Neural crest cell (in vitro differentiated cells): ENCODE measurements at places on chromosomes 2 and 18. TPM values are rescaled to one million over a fixed set of nuclear protein-coding genes. Genes with fewer than 3 reads are reported as not detected.

GRCh38 chr2:217478831-217479455 lies 523.9 kb downstream of the TNS1 start:
- no peak for DNase-seq

- no peak for DNase-seq
Observed at GRCh38 chr2:63662028-63662804, 73.5 kb downstream of the MDH1 start.

DNA sequence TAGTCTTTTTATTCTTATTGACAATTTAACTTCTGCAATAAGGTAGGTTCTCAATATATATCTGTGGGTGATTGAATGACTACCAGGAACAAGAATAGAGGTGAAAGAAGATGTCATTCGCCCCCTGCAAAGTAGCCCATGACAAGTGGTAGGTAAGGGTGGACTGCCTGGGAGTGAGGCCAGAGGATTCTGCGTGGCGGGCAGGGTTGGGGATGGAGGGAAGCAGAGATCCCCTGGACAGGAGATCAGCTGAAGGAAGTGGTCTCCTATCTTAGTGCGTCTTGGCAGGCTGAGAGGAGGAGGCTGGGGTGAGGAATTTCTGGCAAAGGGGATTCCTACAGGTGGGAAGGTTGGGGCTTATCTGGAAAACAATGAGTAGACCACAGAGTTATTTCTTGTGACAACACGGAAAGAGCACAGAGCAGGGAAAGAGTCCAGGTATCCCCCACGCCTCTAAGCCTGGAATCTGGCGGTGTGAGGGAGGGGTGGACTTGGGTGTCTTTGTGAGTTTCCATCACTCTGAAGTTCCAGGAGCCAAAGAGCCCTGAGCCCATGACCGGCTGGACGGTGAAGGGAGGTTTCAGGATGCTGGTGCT lies 21.5 kb upstream of the MYCN start:
- DNase-seq, result no peak

The INO80B gene
- total RNA-seq, result 31.3 and 33.1 TPM in 2 replicates

The IL36B gene
- total RNA-seq, result not detected in 2 replicates

The COL4A3 gene
- not detected in 2 replicates for total RNA-seq
